T-helper 17 cell (primary cell): ENCODE measurements at places on chromosomes 6 and 20. TPM values are rescaled to one million over a fixed set of nuclear protein-coding genes. Genes with fewer than 3 reads are reported as not detected.

CDC40 gene
- total RNA-seq: 28.6 TPM

UBE2J1 gene
- 35.2 TPM for total RNA-seq

RHAG gene
- total RNA-seq: not detected

CFB gene
- total RNA-seq: 0.65 TPM

C6orf15 gene
- not detected for total RNA-seq

AKAP12 gene
- 0.20 TPM for total RNA-seq

CBLN4 gene
- not detected for total RNA-seq

SMLR1 gene
- total RNA-seq: not detected

NNAT gene
- not detected for total RNA-seq

SMIM8 gene
- total RNA-seq: 5.8 TPM

SOX12 gene
- total RNA-seq: 8.3 TPM

HRH3 gene
- not detected for total RNA-seq

CNPY3 gene
- 45.7 TPM for total RNA-seq

METTL24 gene
- total RNA-seq: not detected

TPMT gene
- 4.4 TPM for total RNA-seq

NT5E gene
- 5.1 TPM for total RNA-seq

FOXF2 gene
- not detected for total RNA-seq

MSH5 gene
- 18.3 TPM for total RNA-seq
